ENCODE measurements at places on chromosomes 4 and X.
A peak's percentile ranks its signal among the peaks of the same experiment; 100 is the strongest.

- no peak for DNase-seq
Measured at GRCh38 chr4:52910115-52910514, 48.0 kb downstream of the RASL11B start.

- peak; percentile 86 for DNase-seq
Measured at GRCh38 chrX:150200820-150201287, 162.3 kb upstream of the MAMLD1 start.

DNA sequence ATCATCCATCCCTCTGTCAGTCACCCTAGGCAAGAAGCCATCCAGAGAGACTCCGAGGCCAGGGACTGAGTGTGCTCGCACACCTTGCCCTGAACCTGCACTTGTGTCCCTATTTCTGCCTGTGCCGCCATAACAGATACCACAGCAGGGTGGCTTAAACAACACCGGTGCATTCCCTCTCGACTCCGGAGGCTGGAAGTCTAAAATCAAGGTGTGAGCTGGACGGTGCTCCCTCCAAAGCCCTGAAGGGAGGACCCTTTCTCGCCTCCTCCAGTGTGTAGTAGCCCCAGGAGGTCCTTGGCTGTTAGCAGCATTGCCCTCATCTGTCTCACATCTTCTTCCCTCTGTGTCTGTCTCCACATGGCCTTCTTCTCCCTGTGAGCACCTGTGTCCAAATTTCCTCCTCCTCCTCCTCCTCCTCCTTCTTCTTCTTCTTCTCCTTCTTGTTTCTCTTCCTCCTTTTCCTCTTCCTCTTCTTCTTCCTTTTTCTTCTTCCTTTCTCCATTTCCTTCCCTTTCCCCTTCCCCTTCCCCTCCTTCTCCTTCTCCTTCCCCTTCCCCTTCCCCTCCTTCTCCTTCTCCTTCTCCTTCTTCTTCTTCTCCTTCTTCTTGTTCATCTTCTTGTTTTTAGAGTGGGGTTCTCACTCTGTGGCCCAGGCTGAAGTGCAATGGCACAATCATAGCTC is 98.1 kb upstream of the ENPP6 start:
- no peak for DNase-seq

GRCh38 chrX:1012678-1013300 is 199.7 kb downstream of the CRLF2 start:
- DNase-seq = no peak

DNA sequence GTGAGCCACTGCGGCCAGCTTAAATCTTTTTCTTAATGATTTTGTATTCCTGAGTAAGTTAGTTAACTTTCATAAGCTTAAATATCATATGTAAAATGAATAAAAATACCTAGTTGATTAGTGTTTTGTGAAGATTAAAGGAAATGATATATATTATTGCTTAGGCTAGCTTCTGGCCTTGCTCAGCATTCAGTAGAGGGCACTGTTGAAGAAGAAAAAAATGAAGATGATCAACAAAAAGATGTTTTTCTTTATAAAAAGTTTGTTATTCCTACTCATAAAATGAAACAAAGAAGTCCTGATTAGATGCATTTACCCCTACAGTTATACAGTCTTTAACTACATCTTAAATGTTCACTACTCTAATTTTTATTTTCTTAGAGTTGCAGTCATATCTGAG is 797.7 kb downstream of the RAPGEF2 start:
- no peak for DNase-seq

- DNase-seq = no peak
Measured at GRCh38 chr4:122679946-122680345, 52.6 kb upstream of the BBS12 start.

DNA sequence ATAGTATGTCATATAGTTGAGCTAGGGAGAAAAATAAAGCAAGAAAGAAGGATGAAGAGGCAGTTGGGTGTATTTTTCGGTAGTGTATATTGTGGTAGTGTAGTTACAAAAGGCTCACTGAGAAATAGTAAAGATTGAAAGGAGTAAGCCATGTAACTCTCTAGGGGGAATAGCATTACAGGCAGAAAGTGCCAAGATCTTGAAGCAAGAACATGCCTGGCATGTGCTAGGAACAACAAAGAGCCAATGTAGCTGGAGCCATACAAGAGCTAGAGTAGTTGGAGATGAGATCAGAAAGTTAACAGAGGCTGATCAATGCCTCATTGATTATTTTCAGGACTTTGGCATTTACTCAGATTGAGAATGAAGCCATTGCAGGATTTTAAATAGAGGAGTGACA is 3.0 kb downstream of the ABCE1 start:
- no peak for DNase-seq

GRCh38 chr4:182827954-182828353 is 89.2 kb downstream of the DCTD start:
- DNase-seq = no peak

DNA sequence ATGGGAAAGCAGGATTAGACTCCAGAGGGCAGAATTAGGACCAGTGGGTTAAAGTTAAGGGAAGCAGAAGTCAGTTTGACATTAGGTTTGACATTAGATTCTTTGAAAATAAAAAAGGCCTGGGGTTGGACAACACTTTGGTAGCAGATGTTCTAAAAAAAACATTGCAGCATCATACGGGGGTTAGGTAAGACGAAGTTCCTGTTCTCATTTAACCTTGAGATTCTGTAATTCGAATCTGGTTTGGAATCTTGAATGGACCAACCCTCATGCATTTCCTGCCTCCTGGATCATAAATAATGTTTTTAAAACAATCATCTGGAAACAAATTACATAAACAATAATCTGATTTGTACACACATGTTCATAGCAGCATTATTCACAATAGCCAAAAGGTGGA is 181.0 kb downstream of the SHROOM3 start:
- no peak for DNase-seq

GRCh38 chrX:130772105-130772775 is 130.8 kb downstream of the ENOX2 start:
- DNase-seq = no peak

GRCh38 chrX:30957753-30958152 is 68.7 kb upstream of the TAB3 start:
- no peak for DNase-seq

All from kidney capillary endothelial cell (primary cell).